ENCODE measurements at places on chromosomes 16 and 17.
A peak's percentile ranks its signal among the peaks of the same experiment; 100 is the strongest.

DNA sequence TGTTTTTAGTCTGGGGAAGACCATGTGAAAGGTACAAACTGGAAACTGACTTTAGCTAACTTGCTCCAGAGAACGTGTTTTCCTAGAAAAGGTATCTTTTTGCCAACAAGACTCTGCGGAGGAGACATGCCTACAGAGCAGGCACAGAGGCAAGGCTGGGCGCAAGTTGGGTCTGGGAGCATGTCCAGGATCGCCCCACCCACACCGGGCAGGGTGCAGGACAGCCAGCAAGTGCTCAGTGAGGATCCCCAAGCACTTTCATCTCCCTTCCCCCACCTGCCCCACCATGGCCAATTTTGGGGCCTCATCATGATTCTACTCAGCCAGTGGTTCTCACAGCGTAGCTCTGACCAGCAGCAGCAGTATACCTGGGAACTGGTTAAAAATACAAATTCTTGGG is 18.2 kb upstream of the ROGDI start:
- no peak for DNase-seq

GRCh38 chr17:55463600-55463999 is 42.0 kb upstream of the MMD start:
- DNase-seq = no peak

DNA sequence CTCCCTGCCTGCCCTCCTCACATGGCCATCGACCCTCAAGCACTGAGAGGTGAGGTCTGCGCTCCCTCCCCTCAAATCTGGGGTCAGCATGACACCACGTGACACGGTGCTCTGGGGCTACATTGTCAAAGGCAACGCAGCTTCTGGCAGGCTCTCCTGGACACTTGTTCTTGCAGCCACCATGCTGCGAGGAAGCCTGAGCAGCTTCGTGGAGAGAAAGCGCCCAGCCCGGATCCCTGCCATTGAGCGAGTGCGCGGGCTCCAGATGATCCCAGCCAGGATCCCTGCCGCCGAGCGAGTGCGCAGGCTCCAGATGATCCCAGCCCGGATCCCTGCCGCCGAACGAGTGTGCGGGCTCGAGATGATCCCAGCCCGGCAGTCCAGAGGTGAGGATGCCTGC is 70.9 kb upstream of the METRNL start:
- DNase-seq = no peak

- no peak for DNase-seq
Measured at GRCh38 chr17:81110488-81111040, 54.7 kb upstream of the PVALEF start.

GRCh38 chr16:66977341-66978113 is 10.9 kb upstream of the CES4A start:
- peak; percentile 90 for DNase-seq

- DNase-seq = no peak
Measured at GRCh38 chr17:79785900-79786810, 8.2 kb downstream of the CBX2 start.

DNA sequence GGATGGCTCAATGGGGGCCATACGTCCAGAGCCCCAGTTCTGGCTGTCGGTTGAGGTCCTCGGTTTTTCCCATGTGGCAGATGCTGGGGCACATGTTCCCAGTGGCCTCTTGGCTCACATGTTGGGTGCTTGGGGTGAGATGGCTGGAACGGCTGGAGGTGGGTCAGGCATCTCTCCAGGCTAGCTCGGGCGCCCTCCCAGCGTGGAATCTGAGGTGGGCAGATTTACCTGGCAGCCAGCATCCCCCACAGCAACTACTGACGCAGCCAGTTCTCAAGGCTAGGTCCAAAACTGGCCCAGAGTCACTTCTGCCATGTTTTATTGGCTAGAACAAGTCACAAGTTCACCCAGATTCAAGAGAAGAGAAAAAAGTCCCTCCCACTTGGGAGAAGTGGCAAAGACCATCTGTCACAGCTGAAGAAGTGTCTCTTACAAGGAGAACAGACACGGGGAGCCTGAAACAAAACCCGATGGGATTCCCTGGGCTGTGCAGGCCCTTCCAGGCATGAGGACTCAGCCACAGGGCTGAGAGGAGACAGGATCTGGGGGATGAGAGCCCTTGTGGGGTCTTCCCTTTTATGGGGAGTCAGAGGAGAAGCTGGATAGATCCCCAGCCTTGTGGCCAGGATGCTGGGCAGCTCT is 15.2 kb downstream of the ACE start:
- no peak for DNase-seq

- DNase-seq = no peak
Measured at GRCh38 chr17:9408868-9409829, 166.5 kb downstream of the STX8 start.

DNA sequence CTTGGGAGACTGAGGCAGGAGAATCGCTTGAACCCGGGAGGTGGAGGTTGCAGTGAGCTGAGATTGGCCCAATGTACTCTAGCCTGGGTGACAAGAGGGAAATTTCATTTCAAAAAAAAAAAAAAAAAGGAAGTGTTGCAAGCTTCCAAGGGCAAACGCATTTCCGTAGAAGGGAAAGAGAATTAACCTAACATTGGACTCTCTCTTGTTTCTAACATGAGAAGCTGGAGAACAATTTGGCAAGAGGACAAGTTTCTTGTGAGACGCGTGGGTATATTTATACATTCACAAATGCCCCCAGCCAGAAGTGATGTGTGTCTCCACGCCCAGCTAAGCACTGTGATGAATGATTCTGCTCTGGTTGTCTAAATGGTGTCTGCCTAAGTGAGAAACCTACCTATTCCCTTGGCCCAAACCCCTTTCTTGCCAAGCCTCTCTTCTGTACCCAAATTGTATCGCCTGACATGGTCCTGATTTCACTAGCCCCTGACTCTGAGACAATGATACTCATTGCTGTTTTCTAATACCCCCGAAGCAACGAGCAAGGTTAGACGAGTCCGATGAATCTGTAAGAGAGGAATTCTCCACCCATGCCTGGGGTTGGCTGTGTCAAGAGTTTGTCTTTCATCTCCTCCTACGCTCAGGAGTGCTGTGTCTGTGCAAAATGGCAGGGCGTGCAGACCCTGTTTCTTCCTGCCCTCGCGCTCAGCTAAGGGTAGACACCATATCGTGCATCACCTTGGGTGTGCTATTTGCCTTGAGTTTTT is 14.2 kb upstream of the ST6GALNAC2 start:
- no peak for DNase-seq

DNA sequence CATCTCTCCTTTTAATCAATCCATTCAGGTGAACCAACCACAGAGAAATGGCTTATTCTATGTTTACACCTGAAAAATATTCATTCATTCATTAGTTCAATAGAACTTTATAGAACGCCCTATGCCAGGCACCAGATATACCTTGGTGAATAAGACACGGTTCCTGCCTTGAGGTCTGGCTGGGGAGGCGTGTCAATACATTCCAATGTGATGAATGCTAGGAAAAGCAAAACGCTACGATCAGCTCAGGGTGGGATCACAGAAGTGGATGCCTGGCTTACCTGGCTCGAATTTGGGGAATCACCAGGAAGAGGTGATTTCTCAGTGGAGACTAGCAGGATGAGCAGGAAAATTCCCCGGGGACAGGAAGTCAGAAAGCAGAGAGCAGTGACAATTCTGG is 17.5 kb upstream of the WFIKKN2 start:
- no peak for DNase-seq

DNA sequence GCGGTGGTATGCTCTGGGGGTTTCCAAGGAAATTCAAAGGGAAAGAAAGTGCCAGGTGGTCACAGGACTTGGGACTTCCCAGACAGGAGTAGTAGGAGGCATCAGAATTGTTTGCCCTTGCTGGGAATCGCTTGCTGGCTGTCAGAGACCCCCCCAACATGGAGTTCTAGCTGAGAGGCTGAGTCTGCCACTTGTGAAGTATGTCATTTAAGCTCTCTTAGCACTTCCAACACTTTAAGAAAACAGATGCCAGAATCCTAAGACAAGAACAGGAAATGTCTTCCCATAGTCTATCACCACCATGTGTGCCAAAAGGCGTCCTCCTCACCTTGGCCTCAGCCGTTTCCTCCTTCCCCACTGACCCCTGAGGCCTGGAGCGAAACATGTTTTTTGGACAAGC is 193.8 kb upstream of the IRX3 start:
- no peak for DNase-seq

DNA sequence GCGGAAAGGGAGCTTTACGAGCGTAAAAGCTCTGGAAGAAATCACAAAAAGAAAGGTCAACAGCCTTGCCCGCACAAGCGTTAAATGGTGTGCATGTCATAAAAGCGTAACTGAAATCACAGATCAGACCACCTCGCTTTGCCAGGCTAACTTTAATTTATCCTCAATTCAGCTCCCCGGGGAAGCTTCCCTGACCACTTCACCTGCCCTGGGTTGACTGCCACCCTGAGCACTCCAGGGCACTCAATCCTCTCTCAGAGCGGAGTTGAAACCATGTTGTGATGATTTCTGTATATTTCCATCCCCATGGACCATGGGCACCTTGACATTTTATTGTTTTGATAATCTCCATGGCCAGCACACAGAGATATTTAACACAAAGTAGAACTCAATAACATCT is 16.1 kb upstream of the NAGS start:
- no peak for DNase-seq

DNA sequence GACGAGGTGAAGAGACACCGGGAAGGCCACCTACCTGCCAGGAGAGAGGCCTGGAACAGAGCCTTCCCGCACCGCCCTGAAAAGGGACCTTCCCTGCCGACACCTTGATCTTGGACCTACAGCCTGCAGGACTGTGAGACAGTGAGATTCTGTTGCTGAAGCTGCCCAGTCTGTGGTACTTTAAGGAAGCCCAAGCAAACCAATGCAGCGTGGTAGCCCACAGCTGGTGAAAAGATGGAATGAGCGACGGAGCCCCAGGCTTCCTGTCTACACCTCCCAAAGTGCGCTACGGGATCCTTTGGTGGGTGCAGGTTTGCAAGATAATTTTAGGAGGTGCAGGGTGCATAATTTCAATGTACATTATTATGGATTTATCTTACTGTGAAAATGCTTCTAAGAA is 33.9 kb downstream of the TNFRSF13B start:
- no peak for DNase-seq

GRCh38 chr17:42197564-42198156 is 3.4 kb upstream of the GHDC start:
- DNase-seq = no peak

GRCh38 chr16:21990381-21990944 is 10.5 kb downstream of the PDZD9 start:
- DNase-seq = no peak

- DNase-seq = no peak
Measured at GRCh38 chr17:226108-227077, 44.9 kb upstream of the DOC2B start.

DNA sequence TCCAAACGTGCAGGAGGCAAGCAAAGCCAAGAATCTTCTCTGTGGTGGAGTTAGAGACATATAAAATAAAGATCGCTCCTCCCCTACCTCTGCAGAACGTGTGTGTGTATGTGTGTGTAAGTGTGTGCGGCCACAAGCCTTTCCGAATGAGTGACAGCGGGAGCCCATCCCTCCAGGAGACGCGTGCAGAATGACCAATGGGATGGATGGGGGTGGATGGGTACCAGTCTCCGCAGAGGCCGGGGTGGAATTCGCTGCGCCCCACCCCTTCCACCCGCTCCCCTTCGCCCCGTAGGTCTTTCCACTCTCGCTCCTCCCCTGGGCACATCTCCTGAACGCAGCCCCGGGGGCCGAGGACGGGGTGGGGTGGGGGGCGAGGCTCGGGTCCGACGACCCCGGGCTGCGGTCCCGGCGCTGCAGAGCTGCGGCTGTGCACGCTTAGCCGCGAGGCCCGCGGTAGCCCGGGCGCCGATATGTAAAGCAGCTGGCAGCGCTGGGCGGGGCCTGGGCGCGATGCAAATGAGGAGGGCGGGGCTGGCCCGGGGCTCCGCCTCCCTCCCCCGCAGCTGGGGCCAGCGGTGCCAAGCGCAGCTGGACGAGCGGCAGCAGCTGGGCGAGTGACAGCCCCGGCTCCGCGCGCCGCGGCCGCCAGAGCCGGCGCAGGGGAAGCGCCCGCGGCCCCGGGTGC is at the start of gene PRKCB:
Gene PRKCB, plus strand, starts transcription at position 594 of the 688 bp plus-strand sequence.
- peak; percentile 96 for DNase-seq

- DNase-seq = peak; percentile 64
Measured at GRCh38 chr17:20116683-20117309, 107.6 kb downstream of the SPECC1 start.

DNA sequence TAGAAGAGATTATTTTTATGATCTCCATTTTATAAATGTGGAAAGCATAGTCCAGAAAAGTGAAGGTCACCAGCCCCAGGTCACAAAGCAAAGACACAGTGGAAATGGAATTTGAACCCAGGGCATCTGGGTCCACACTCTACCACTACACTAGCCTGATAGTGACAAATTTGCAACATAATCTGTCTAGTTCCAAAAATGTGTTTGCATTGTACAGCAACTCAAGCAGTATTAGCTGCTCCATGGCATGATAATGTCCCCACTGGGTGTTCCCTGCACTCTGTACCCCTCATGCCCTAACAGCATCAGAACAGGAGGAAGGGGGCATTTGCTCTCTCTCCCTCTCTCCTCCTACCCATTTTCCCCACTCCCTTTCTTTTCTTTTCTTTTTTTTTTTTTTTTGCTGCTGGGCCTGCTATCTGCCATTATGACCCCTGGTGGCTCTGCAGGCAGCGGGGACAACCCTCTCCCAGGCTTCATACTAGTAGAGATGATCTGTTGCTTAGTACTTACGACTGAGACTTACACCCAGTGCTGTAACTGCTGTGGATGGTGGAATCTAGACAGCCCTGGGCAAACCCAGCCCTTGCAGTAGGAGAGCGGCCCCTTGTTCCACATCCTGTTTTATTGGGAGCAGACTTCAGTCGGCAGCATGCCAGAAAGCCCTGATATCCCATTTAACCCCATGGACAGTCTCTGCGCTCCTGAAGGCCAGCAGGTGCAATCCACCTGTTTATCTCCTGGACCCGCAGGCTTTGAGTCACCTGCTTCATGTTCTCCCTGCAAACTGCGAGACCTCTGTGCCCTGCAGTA is 306.3 kb downstream of the SOX9 start:
- DNase-seq = no peak

DNA sequence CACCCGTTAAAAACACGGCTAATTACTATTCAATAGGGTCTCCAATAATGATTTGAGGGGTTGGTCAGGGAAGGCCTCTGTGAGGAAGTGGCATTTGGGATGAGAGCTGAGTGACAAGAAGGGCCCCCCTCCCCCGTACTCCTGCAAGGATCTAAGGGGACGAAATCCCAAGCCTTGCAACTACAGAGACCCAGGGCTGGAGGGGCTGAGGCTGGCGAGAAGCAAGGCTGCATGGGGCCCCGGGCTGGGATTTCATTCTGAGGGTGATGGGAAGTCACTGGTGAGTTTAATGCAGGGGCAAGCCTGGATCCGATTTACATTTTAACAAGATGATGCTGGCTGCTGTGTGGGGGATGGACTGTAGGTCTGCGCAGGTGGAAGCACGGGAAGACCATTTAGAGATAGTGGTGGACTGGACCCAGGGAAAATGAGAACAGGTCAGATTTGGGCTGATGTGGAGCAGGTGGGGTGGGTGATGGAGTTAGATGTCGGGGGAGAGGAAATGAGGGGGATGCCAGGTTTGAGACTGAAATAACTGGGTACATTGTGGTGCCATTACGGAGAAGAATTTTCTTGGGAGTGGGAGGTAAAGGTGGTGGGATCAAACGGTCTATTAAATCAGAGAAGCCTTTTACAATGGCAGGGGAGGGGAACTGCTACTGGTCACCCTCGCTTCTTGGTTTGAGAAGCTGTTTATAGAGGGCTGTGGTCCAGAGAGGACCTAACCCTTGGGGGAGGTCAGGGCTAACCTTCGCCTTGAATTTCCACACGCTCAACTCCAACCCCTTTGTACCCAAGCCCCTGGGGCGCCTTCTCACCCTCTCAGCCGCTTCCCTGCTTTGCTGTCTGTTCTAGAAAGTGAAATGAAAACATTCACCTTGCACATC is 932 bp upstream of the MYBBP1A start:
- no peak for DNase-seq

- DNase-seq = peak; percentile 54
Measured at GRCh38 chr16:11670171-11671131, 2.2 kb downstream of the SNN start.

GRCh38 chr17:740240-741017 is 8.0 kb downstream of the TLCD3A start:
- peak; percentile 64 for DNase-seq
